ENCODE measurements at places on chromosomes 12 and 14. TPM values are rescaled to one million over a fixed set of nuclear protein-coding genes. Genes with fewer than 3 reads are reported as not detected.

HOXC11 gene
- not detected for polyA plus RNA-seq

TCL1B gene
- not detected for polyA plus RNA-seq

NKX2-1 gene
- not detected for polyA plus RNA-seq

NIN gene
- 24.4 TPM for polyA plus RNA-seq

SLCO1B3 gene
- not detected for polyA plus RNA-seq

All from right cardiac atrium (tissue), 5 donors.